ENCODE measurements at places on chromosomes 11 and 22.

DNA sequence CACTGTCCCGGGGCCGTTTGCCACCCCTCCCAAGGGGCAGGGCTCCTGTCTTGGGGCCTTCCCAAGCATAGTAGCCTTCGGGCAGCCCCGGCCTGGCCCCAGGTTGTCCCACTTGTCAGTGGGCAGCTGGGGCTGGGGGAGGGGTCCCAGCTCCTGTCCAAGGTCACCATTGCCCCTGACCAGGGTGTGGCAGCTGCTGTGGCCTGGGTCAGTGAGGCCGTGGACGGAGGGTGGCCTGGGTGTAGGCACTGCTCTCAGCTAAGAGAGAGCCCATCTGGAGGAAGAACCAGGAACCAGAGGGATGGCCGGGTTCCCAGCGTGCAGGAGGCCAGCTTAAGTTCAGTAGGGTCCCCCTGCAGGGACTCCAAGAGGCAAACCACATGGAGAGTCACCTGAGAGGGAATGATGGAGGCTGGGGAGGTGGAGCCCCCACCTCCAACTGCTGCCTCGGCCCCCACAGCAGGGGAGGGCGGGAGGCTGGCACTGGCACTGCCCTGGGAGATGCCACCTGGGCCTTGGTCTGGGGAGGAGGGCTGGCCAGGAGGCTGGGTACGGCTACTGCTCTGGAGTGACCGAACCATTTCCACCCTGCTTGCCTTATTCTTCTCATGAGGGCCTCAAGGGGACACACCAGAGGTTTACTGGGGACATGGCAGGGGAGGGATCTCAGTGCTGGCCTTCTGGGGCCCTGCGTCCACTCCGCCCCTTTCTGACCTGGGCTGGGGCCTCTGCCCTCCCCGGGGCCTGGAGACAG lies 6.8 kb upstream of the CCDC188 start:
- DNase-seq: no peak

- DNase-seq: no peak
Observed at GRCh38 chr11:114215428-114215827, 80.8 kb upstream of the NNMT start.

- DNase-seq: no peak
Observed at GRCh38 chr11:115518983-115519628, 14.9 kb upstream of the CADM1 start.

GRCh38 chr11:85680897-85681296 lies 5.1 kb downstream of the CCDC89 start:
- DNase-seq: no peak

- DNase-seq: no peak
Observed at GRCh38 chr11:92264350-92264749, 39.7 kb downstream of the FAT3 start.

- DNase-seq: no peak
Observed at GRCh38 chr11:41320238-41320637, 139.2 kb downstream of the LRRC4C start.
